ENCODE measurements at places on chromosomes 2 and 18. TPM values are rescaled to one million over a fixed set of nuclear protein-coding genes. Genes with fewer than 3 reads are reported as not detected.

The CYTIP gene
- 26.1 TPM for total RNA-seq

DNA sequence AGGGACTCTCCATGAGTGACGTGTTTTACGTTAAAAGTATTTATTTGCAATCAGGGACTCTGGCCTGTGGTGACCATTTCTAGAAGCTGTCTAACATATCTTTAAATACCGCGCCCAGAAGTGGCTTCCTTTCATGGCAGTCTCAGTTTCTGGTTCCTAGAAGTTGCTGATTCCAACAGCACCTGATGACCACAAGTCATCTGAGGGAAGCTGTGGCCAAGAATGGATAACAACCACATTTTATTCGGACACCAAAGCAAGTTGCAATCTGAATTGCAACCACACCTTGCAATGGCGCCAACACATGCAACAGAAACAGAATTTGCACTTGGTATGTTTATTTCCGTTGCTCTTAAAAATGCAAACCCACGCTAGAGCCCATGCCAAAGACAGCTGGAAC, 33.1 kb downstream of the MEX3C start:
- DNase-seq, result no peak

The SOWAHC gene
- 9.6 TPM for total RNA-seq

GRCh38 chr2:147789287-147789686, 55.5 kb upstream of the ACVR2A start:
- no peak for DNase-seq

The RAX gene
- not detected for total RNA-seq

GRCh38 chr2:233981574-233982420, 64.6 kb downstream of the TRPM8 start:
- DNase-seq, result no peak

The COL4A4 gene
- total RNA-seq, result 0.72 TPM

DNA sequence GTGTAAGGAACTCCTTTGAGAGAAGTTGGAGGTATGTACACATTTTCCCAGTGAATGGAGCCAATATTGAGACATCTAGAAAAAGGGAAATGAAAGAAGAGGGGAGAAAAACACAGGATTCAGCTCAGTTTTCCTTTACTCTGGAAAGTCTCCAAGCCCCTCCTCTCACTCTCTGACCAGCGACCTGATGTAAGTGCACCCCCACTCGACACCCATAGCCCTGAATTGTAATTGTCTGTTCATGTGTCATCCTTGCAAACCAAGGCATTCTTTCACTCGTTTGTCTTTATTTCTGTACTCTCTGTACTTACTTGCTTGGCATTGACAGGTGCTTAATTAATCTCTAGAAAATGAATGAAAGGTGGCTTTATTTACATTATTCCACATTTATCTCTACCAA, 55.7 kb upstream of the CTAGE1 start:
- no peak for DNase-seq

- DNase-seq, result no peak
Measured at GRCh38 chr2:217693363-217693762, 309.4 kb downstream of the TNS1 start.

GRCh38 chr2:42788-43187, 3.5 kb downstream of the FAM110C start:
- DNase-seq, result no peak

- no peak for DNase-seq
Measured at GRCh38 chr2:1690056-1690775, 54.1 kb downstream of the PXDN start.

GRCh38 chr2:77443076-77443475, 79.1 kb downstream of the LRRTM4 start:
- no peak for DNase-seq

- no peak for DNase-seq
Measured at GRCh38 chr2:13050764-13051163, 334.0 kb downstream of the TRIB2 start.

- DNase-seq, result no peak
Measured at GRCh38 chr2:451495-451894, 163.6 kb upstream of the ALKAL2 start.

The STPG4 gene
- 0.63 TPM for total RNA-seq

The KCNIP3 gene
- 5.5 TPM for total RNA-seq

GRCh38 chr2:9720352-9721093, 89.7 kb upstream of the YWHAQ start:
- DNase-seq, result no peak

GRCh38 chr2:71595569-71595968, 142.2 kb downstream of the DYSF start:
- DNase-seq, result no peak

The APCDD1 gene
- total RNA-seq, result 206 TPM

DNA sequence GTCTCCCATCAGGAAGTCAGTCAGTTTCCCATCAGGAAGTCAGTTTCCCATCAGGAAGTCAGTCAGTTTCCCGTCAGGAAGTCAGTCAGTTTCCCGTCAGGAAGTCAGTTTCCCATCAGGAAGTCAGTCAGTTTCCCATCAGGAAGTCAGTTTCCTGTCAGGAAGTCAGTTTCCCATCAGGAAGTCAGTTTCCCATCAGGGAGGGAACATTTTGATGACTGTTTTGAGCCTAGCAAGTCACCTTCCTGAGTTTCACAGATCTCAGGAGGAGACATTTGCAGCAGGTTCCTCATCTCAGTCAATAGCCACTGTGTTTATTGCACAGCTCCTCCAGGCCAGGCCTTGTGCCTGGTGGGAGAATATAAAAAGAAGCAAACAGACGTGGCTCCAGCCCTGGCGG, 31.9 kb downstream of the DIPK1C start:
- DNase-seq, result no peak

DNA sequence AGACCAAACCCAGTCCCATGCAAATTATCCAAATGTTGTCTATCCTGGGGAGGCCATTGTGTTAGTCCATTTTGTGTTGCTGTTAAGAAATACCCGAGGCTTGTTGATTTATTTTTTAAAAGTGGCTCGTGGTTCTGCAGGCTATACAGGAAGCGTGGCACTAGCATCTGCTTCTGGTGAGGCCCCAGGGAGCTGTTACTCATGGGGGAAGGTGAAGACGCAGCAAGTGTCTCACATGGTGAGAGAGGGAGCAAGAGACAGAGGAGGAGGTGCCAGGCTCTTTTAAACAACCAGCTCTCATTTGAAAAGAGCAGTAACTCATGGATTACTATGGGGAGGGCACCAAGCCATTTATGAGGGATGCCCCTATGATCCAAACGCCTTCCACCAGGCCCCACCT, 80.3 kb upstream of the ARL4C start:
- no peak for DNase-seq

GRCh38 chr2:16506366-16506765, 159.3 kb downstream of the CYRIA start:
- DNase-seq, result no peak

GRCh38 chr2:108351889-108352288, 25.9 kb upstream of the SULT1C4 start:
- DNase-seq, result no peak

- DNase-seq, result no peak
Measured at GRCh38 chr2:119488245-119489214, 35.8 kb downstream of the SCTR start.
